ENCODE measurements at places on chromosomes 11 and 22.
A peak's percentile ranks its signal among the peaks of the same experiment; 100 is the strongest.

- no peak for DNase-seq
Measured at GRCh38 chr11:125153837-125154236, 10.7 kb upstream of the PKNOX2 start.

GRCh38 chr11:122108192-122108799 lies 7.7 kb downstream of the BLID start:
- no peak for DNase-seq

DNA sequence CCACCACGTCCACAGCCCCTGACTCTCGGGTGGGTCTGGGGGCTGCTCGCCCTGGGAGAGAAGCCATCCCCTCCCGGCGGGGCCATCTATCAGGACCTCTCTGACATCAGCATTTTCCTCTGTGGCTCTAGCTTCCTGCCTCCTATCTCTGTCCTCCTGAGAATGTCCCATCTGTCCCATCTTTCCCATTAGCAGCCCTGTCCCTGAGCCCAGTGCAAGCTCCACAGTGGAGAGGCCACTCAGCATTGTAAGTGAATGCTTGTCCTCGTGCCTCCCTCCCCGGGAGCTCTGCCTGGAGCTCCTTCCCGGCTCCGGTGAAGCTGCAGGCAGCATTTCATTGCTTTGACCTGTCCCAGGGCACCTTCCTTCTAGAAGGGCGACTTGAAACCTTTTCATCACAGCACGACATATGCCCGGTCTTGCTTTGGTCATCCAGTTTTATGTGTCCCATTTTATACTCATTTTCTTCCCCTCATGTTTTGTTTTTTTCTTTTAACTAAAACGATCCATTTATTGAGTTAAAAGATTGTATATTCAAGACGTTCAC lies 49.7 kb downstream of the RTN4R start:
- no peak for DNase-seq

DNA sequence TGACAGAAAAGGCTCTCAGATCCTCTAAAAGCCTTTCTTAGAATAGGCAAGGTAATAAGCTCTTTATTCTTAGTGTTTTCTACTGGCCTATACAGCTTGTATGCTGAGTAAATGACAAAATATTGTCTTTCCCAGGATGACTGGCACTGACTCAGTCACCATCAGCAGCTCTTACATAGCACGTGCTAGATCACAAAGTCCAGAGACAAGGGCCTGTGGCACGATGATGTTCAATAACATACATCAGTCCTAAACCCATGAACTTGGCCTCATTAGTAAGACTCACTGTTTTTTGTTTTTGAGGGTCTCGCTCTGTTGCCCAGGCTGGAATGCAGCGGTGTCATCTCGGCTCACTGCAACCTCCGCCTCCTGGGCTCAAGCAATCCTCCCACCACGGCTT lies 42.7 kb downstream of the CELF1 start:
- DNase-seq, result no peak

DNA sequence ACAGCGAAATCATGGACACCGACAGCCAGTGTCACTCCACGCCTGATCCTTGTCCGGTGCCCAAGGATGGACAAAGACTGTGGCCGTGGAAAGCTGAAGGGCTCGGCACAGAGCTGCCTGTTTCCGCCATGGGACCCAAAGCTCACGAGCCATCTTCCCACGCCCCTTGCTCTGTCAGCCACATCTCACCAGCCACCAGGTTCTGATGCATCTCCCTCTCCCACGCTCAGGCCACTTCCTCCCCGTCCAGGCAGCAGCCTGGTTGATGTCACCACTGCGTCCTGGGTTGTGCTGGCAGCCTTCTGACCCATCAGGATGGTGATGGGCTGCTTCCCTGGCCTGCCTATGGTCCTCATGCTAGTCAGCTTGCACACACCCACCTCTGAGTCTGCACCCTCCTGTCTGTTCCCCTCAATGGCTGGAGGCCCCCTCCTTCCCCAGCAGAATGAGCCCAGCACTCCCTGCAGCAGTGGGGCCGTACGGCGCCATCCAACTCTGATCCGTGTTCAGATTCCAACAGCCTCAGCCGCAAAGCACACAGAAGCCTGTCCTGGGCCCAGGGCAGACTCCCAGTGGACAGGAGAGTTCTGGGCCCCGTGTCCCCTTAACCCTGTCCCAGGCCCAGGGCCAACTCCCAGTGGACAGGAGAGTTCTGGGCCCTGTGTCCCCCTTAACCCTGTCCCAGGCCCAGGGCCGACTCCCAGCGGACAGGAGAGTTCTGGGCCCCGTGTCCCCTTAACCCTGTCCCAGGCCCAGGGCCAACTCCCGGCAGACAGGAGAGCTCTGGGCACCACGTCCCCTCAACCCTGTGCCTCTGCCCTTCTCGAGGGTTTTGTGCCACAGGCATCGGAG lies 259.5 kb downstream of the BRD1 start:
- DNase-seq, result peak; percentile 4

DNA sequence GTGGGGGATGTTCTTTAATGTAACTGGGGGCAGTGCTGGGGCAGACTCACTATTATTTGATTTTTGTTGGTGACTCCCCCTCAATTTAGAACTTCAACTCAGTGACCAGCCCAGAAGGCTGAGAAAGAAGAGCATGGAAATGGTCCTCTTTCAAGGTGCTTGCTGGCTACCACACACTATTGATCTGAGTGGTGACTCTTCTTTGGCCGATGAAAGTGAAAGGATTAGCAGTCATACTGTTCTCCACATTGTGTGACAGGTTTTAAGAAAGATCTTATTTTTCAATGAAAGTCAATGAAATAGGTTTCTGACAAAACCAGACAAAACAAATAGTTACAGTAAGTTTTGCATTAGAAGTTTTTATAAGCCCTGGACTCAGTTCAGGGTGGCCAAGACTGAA lies 29.9 kb downstream of the NLRP14 start:
- no peak for DNase-seq

GRCh38 chr11:6229911-6230310 lies 4.5 kb downstream of the FHIP1B start:
- DNase-seq, result no peak

- DNase-seq, result no peak
Measured at GRCh38 chr11:74175920-74176319, 4.8 kb downstream of the PPME1 start.

DNA sequence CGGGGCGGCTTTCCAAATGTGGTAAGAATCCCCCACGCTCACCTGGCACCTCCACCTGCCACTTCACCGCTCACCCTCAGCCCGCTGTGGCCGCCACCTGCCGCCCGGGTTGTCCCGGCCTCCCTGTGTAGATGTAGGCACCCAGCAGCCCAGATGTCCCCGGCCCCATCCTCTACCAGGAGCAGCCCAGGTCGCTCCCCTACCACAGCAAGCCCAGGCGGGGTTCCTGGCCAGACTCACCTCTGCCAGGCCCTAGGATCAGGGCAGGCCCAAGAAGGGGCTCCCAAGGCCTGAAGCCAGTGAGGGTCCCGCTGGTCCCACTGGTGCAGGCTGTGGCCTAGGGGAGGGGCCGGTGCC lies 27.4 kb downstream of the MOB2 start:
- no peak for DNase-seq

- DNase-seq, result no peak
Measured at GRCh38 chr11:95443386-95443785, 212.4 kb upstream of the SESN3 start.

- no peak for DNase-seq
Measured at GRCh38 chr11:45280449-45280848, 5.7 kb downstream of the SYT13 start.

DNA sequence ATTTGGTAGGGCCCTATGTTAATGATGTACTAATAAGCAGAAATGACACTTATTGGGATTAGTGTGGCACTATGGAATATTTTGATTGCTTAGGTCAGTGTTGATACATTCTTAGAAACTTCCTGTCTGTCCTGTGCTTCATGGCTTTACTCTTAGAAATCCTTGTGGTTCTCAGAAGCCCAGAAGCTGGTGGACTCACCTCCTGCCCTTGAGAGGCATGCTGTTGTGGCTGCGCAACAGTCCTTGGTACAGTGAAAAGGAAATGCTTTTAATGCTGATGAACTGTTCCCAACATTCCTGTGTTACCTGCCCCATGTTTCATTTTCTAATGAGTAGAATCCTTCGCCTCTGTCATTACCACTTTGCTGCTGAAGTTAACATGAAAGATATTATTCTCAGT lies 52.4 kb upstream of the MYO18B start:
- DNase-seq, result no peak

DNA sequence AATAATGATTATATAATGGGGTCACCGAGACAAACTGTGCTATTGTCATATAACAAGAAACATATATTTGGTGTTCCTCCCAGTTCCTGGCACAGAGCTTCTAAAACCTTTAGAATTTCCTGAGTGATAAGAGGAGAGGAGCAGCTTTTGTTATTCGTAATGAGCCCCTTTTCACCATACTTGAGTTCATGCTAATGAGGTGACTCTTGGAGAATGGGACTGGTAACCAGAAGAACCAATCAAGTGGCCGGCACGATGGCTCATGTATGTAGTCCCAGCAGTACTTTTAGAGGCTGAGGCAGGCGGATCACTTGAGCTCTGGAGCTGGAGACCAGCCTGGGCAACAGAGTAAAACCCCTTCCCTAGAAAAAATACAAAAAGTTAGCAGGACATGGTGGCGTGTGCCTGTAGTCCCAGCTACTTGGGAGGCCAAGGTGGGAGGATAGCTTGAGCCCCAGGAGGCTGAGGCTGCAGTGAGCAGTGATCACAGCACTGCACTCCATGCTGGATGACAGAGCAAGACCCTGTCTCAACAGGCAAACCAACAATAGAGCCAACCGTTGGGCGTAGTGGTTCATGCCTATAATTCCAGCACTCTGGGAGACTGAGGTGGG lies 62.7 kb upstream of the FTH1 start:
- DNase-seq, result no peak

GRCh38 chr11:34262531-34263081 lies 95.2 kb downstream of the ABTB2 start:
- no peak for DNase-seq

DNA sequence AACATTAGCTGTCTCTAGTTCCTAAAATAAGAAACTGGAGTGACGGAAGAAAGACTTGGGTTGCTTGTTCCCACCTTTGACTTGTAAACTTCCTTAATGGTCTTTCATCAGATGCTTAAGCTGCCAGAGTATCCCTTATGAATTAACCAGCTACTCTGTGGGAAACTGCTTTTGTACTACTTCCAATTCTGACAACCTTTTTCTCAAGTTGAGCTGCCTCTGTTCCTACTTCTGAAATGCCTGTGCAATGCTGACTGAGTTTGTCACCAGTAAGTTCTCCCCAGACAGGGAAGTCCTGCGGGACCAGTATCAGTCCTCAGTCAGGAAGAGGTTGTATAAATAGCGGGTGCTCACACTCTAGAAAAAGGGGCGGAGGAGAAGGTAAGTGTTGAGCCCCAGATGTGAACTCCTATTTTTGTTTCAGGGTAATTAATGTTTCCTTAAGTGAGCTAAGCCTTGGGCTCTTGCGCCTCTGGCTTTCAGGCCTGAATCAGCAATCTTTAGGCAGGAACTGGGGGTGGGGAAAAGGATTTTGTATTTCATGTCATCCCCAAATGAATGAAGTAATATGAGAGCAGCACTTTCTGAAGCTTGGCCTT lies 67.2 kb downstream of the CECR2 start:
- DNase-seq, result no peak

- no peak for DNase-seq
Measured at GRCh38 chr11:57359896-57360690, 20.9 kb downstream of the PRG3 start.

GRCh38 chr11:32586576-32587190 lies 3.1 kb downstream of the EIF3M start:
- DNase-seq, result no peak

DNA sequence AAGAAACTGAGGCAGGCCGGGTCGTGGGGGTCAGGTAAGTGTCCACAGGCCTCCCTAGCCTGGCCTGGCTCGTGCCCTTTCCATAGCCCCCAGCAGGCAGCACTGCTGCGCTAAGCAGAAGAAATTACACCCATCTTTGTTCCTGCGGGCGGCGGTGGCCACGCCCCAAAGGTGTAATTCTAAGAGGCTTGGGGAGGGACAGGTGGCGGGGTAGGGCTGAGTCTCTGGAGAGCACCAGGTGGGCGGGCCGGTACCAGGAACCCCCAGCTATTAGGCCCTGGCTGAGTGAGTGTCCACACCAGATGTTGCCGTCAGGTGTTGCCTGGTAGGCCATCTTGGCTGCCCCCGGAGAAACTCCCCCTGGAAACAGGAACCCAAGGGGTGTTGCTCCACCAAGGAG lies 12.3 kb upstream of the ARAP1 start:
- DNase-seq, result no peak

DNA sequence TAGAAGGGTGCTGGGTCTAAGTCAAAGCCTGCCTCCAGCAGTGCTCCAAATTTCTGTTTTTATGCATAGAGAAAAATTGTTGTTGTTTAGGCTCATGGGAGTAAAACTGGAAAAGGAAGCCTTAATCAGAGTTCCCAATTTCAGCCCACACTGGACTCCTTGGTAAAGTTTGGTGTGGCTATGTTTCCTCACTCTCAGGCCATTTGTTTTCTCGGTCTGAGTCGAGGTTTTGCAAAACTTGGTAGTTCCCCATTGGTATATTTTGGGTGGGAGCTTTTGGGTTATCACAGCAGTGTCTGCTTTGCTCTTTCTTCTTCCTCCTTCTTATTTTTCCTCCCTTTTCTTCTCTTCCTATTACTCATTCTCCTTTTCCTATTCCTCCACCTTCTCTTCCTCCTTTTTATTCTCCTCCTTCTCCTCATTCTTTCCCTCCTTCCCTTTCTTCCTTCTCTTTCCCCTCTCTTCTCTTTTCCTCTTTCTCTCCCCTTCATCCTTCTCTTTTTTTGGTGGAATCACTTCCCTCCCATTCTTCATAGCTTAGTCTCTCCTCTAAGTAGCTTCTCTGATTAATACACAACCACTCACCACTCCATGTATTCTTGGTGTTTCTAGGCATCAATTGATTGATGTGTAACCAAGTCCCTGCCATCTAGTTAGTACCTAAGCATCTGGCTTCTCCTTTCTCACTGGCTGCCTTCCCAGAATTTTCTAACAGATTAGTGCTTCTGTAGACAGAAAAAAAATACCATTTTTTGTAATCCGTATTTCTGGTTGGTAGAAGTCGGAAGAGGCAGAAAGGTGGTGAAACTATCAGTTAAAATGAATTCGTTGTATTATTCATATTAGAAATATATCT lies 10.1 kb downstream of the SLC5A1 start:
- DNase-seq, result no peak

DNA sequence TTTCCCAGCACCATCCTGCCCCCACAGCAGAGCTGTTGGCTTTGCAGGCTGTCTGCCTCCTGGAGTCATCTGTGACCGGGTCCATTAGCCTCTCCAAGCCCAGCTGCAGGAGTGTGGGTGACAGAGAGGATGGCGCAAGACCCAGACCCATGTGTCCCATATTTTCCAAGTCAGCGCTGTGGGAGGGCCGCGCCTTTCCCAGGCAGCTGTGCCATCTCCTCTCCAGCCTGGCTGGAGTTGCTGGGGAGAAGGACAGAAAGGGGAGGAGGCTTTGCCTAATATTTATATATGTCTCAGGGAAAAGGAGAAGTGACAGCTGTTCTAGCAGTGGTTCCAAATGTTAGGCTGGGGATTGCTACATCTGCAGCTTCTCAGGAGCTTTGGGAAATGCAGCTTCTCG lies 15.7 kb downstream of the DTX4 start:
- DNase-seq, result no peak

- peak; percentile 13 for DNase-seq
Measured at GRCh38 chr11:68978931-68979594, 1.7 kb downstream of the MRGPRD start.

All from dorsolateral prefrontal cortex (tissue), 122 donors.